ENCODE measurements at places on chromosomes 5 and 9.
A peak's percentile ranks its signal among the peaks of the same experiment; 100 is the strongest.

GRCh38 chr5:67536866-67537265, 340.3 kb upstream of the CD180 start:
- DNase-seq: no peak

DNA sequence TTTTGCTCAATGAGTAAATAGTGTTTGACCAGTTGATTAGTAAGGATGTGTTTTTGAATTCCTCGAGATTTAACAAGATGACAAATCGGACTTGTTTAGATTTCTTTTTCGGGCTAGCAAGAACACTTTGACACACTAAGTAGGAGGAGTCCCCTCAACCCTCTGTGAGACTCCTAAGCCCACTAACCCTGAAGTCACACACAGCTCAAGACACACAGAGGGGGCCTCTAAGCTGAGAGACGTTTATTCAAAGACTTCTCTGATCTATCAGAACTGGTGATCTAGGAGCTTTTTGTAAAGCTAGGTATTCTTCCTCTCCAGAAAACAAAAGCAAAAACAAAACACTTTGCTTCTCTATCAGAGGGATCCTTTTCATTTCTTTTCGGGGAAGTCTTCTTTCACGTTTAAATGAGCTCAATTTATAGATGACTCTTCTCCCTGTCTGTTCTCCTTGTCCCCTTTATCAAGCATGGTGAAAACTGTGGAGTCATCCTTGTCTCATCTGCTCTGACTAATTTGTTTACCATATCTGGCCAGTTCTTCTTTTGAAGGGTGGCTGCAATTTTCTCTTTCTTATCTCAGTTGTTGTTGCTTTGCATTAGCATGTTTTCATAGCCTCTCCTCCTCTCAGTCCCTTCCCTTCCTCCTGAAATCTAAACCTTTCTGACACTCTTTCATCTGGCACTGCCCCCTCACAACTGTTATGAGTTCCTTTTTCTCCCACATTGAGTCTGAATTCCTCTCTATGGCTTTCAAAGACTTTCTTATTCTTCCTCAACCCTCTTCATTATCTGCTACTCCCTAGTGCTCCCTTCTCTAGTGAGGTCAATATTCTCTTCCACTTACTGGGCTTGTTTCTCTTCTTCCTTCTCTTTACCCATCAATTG, 68.5 kb upstream of the RAI14 start:
- no peak for DNase-seq

DNA sequence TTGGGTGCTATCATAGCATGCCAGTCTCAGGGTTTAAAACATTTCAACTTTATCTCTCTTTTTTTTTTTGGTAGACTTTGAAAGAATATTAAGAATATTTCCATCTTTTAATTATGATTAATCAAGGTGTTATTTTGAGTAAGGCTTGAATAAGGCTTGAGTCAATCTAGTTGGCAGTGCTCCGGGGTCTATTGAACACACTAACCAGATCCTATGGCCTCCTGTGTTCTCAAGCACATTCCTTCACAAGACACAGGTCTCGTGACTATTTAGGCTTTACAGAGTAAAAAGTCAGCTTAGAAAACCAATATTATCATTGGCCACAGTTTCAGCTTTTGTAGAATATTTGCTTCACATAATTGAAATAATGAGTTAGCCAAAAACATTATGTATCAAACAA, 151.2 kb downstream of the ARHGEF28 start:
- no peak for DNase-seq

GRCh38 chr9:117681888-117682287, 22.3 kb upstream of the TLR4 start:
- DNase-seq: no peak

DNA sequence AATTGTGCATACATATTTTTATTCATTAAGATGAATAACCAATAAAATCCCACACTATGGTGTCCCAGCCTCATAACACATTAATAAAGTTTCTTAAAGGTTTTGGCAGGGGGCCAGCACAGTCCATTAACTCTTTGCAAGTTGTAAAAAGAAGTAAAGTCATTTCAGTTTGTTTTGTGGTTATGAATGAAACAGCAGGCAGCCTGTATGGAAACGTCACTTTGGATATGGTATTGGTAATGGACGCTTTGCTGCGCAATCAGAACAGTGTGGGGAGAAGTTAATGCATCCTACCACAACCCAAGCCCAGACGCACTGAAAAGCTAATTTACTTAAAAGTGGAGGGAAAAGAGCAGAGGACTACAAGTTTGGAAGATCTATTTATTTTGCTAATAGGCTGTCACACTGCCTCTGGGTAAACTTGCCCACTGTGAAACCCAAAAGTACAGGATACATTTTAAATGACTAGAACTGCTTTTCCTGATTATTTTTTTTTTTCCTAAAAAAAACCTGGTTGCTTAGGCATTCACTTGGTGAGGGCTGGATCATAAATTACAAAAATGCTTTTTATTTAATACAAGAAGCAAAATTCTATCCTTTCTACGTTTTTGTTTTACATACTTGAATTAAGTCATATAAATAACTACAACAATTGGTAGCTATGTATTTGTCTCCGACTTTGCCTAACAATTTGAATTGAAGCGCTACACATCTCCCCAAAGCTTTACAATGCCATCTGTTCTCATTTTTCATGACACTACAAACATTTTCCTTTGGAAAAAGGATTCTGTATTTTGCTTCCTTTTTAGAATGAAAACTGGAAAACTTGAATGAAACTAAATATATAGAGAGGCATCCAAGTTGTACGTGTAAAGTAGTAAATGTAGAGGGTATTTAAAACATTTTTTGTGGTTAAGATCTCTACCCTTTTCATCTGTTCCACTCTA, 104.3 kb downstream of the NFIB start:
- DNase-seq: no peak

- no peak for DNase-seq
Observed at GRCh38 chr5:172007175-172008110, 1.0 kb upstream of the FBXW11 start.

DNA sequence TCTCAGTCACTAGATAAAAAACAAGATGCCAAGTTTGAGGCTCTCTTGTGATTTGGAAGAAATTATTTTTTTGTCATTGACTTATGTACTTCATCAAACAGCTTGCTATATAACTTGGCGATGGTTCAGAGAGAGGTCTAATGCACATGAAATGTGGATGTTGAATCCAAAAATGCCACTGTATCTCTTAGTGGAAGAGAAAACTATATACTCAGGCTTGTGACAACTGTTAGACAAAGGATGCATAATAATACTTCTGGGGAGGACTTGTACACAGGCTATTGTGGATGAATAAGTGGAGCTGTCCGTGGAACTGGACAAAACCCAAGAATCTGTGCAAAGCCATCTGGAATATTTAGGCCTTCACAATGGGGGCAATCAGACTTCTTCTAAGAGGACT, 162.9 kb upstream of the NMUR2 start:
- DNase-seq: no peak

GRCh38 chr5:125413496-125414274, 667.2 kb upstream of the ZNF608 start:
- DNase-seq: no peak

GRCh38 chr9:104882566-104882965, 45.4 kb downstream of the ABCA1 start:
- no peak for DNase-seq

- DNase-seq: no peak
Observed at GRCh38 chr5:122064992-122065391, 13.1 kb downstream of the LOX start.

- DNase-seq: no peak
Observed at GRCh38 chr5:143677403-143677802, 134.6 kb upstream of the HMHB1 start.

DNA sequence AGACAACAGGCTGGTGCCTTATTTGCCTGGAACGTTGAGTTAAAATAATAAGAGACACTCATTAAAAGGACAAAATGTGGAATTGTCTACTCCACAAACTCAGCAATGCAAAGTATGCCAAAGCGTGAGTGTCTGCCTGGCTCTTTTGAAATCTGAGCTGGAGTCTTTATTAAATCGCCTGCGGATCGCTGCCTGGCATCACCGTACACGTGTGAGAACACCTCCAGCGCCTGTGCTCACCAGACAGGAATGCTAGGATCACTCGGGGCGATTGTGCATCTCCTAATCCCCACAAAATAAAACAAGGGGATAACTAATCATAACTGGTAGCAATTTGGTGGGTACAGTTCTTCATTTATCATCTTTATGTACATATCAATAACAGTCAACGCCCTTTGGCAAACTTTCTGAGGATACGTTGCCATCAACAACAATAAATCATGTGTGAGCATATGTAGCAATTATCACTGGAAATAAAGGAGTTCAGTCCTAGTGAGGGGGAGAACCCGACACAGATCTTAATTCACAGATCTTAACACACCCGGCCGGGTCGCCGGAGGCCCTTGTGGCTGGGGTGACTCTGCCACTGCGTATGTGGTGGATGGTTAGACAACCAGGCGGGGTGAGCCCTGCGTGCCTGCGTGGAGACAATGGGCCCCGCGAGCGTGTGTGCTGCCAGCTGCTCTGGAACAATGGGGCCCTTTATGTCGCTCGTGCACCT, 284.9 kb upstream of the IRX1 start:
- no peak for DNase-seq

GRCh38 chr5:172243302-172243701, 40.3 kb downstream of the UBTD2 start:
- no peak for DNase-seq

DNA sequence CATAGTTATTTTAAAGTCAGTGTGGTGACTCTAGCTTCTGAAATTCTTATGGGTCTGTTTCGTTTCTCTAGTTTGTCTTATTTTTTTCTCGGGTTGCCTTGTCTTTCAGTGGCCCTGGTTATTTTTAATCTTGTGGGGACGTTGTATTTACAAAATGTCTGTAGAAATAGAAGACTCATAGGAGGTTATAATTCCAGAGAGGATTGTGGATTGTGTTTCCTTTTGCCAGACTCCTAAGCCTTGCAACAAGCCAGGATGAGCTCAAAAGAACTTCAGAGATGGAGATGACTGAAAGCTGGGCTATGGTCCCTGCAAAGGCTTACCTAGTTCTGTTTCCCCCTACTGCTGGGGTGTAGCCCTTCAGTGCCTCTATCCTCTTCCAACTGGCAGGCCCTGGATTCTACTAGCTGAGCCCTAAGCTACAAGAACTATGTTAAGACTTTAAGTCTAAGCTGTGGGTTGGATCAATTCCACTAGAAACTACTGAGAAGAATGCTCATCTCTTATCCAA, 32.2 kb upstream of the LECT2 start:
- DNase-seq: no peak

GRCh38 chr9:93255994-93256877, 72.3 kb downstream of the WNK2 start:
- no peak for DNase-seq

- DNase-seq: no peak
Observed at GRCh38 chr5:68345171-68345570, 129.6 kb downstream of the PIK3R1 start.

- no peak for DNase-seq
Observed at GRCh38 chr5:127957701-127958239, 125.8 kb upstream of the SLC12A2 start.

DNA sequence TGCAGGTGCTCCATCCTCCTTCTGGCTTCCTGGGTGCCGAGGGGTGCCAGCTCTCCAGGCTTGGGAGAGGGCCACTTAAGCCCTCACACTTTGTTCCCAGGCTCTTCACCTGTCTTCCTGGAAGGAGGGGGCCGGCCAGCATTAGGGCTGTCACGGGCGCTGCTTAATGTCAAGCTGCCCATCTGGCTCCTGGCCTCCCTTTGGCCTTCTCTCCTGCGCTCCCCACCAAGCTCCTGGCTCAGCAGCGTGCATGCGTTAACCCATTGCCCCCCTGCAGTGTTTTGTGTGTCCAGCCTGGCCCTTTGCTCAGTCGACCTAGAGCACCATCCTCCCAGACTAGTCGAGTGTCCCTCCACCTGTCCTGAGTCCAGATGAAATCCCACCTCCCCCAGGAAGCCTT, 21.3 kb downstream of the NTNG2 start:
- DNase-seq: no peak

- DNase-seq: no peak
Observed at GRCh38 chr9:4293293-4293941, 6.5 kb downstream of the GLIS3 start.

DNA sequence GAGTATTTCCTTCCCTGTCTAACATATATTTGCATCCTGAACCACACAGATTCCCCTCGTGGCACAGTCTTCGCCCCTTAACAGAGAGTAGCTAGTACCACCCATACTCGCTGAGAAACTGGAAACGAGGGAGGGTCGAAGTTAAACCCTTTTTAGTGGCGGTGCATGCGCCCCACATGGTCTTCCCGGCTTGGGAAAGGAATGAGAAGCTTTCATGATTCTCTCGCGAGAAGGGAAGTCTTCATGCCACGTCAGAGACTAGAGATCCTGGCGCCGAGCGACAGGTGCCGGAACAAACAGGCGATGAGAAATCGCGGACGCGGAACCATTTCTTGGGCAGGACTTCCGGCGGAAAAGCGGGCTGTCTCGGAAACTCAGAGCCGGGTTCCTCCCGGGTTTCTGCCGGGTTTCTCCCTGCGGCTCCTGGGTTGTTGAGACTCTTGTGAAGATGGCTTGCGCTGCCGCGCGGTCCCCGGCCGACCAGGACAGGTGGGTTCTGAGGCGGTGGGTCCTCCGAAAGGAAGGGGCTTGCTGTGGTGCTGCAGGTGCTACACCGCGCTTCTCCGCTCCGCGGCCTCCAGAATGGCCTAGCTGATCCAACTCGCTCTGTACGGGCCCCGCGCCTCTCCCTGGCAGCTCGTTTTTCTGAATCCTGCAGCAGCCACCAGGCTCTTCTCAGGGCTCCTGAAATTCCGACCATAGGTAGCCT, at the start of gene SRP19:
TSS of gene SRP19 (plus strand) at position 359 of the 709 bp plus-strand sequence. CDS start at position 449, 90 bp downstream.
- DNase-seq: peak; percentile 92

DNA sequence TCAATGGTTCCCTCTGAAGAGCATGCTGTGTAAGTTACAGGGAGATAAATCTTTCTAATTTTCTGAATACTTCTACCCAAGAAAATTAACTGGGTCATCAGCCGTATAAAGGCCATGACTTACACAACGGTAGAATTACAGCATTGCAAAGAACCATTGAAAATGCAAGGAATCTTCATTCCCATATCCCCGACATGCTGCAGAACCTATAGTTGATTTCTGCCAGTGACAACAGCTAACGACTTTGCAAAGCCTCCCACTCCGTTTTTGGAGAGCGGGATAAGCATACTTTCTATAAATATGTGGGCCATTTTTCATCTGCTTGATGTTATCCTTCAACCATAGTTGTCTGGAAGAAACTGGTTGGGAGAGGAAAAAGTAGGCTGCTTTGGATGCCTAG, 56.2 kb downstream of the PCA3 start:
- DNase-seq: no peak

- DNase-seq: no peak
Observed at GRCh38 chr9:129462360-129462759, 158.5 kb downstream of the C9orf50 start.

GRCh38 chr5:151139015-151139414, 18.6 kb downstream of the ANXA6 start:
- peak; percentile 60 for DNase-seq

- DNase-seq: no peak
Observed at GRCh38 chr5:81748556-81748955, 2.3 kb downstream of the SSBP2 start.

GRCh38 chr9:76525196-76525595, 66.2 kb downstream of the GCNT1 start:
- DNase-seq: no peak

- no peak for DNase-seq
Observed at GRCh38 chr5:57777174-57777581, 294.6 kb upstream of the ACTBL2 start.

- no peak for DNase-seq
Observed at GRCh38 chr5:103582364-103582763, 19.8 kb upstream of the NUDT12 start.
